ENCODE measurements at places on chromosomes 7 and 10.

GRCh38 chr7:12178317-12178716 lies 32.8 kb upstream of the TMEM106B start:
- DNase-seq: no peak

DNA sequence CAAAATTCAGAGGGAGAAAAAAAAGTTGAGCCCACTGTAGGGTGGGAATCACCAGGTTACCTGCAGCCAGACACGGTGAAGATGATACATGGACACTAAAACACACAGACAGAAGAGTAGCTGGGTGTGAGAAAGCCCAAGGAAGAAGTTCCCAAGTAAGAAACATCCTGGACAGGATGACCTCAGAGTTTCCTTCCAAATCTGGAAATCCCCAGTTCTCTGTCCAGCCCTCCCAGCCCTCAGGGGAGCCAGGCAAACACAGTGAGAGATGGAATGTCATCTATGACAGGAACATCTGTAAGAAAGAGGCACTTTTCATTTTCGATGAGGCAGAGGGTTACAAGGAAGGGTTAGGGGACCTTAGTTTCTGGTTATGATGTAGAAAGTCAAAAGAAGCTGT lies 125.1 kb upstream of the LYZL1 start:
- no peak for DNase-seq

DNA sequence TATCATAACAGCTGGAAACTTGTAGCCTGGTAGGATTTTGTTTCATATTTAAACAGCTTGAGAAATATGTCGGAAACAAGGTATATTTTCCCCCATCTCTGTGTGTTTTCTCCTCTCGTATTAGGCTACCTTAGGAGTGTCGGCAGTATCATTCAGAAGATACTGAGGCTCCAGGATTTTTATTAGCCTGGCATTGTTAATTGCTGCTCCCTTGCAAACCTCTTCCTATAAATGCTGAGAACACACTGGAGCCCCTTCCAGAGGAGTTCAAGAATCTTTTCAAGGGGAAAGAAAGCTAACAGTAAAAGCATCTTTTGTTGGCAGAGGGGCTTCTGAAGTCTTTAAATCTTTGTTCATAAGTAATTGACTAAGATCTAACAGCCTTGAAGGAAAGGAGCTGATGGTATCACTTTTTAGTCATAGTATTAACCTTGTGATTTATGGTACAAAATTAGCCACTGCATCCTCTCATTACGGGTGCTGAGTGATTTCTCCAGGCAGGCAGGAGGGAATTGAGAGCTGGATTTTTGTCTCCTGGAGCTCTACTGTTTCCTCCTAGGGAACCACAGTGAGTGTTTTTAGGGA lies 998.7 kb downstream of the LRMDA start:
- peak; percentile 53 for DNase-seq

DNA sequence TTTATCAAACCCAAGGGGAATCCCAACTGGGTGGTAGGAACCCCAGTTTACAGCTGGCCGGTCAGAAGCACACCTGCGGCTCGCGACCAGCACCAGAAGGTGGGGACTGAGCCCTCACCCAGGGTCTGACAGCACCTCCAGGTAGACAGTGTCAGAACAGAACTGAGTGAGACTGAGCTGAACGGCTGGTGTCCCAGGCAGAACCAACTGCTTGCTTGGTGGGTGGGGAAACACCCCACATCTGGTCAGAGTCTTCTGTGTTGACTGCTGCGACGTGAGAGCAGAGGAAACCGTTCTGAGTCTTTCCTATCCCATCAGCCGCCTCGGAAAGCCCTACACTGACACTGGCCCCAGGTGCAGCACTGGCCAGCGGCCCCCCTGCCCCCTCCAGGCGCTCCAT lies 160.7 kb downstream of the MAD1L1 start:
- DNase-seq: no peak

DNA sequence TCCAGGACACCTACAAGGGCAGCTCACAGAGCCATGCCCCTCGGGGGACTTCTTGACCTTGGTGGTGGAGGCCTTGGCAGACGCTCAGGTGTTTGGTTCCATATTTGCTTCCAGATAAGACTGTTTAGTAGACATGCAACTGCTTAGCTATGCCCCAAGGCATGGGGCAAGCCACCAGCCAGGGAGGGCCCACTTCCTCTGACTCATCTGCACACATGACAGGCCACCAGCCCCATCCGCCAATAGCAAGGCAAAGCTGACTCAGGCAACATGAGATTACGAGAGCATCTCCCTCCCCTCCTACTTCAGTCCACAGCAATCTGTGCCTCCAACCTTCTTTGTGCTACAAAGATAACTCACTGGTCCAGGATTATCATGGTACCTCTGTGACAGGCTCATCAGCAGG lies 54.9 kb downstream of the KCNMA1 start:
- DNase-seq: no peak

DNA sequence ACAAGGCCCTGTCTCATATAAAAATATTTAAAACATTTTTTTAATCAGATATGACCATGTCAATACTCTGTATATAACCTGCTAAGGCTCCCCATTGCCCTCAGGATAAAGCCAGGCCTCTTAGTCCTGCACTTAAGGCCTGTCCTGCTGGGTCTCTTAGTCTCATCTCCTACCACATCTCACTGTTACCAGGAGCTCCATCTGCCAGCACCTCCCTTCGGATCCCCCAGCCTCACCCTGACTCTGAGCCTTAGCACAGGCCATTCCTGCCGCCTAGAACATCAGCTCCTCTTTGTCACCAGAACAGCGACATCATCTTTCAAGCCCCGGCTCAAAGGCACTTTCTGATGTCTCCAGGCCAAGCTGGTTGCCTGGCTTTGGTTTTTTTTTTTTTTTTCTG lies 25.7 kb upstream of the GTF2IRD1 start:
- no peak for DNase-seq

DNA sequence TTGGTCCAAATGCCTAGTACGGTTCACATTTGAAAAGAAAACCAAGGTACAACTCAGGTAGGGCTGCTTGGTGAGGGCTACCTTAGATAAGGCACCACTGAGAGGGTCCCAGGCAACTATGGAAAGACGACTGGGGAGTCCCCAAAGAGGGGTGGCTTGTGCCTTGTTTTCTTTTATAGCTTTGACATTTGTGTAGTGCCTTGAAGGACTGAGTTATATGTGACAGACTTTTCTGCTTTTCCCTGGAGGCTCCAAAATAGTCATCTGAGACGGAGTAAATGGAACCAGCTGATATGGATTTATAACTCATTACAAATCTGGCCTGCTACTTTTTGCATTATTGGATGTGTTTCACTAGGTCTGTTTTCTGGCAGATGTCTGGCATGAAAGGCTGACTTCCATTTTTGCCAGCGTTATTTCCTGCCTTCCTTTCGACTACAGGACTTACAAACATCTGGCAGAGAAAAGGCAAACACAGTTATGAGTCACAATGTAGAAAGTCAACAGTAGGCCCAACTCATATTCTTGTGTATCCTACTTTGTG lies 88.2 kb upstream of the IMMP2L start:
- no peak for DNase-seq

GRCh38 chr10:67520924-67521520 lies 175.0 kb downstream of the CTNNA3 start:
- DNase-seq: peak; percentile 84

- no peak for DNase-seq
These were observed 291.1 kb downstream of the GLRX3 start for GRCh38 chr10:130427216-130427722.

DNA sequence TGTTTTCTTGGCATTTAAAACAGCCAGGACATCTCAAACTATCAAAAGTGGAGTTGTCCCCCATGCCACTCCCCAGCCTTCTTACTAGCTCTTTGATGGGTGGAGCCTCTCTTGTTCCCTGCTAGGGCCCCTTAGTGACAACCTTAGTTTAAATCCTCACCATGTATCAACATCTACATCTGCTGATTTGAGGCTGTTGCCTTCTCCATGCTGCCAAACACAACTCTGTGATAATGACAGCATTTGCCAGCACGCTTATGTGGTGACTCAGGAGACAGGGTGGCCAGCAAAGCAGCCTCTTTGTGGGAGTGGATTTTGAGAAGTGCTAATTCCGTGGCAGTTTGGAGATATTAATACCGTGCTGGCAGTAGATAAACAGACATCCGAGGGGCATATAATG lies 145.4 kb downstream of the LRRC4 start:
- peak; percentile 28 for DNase-seq

DNA sequence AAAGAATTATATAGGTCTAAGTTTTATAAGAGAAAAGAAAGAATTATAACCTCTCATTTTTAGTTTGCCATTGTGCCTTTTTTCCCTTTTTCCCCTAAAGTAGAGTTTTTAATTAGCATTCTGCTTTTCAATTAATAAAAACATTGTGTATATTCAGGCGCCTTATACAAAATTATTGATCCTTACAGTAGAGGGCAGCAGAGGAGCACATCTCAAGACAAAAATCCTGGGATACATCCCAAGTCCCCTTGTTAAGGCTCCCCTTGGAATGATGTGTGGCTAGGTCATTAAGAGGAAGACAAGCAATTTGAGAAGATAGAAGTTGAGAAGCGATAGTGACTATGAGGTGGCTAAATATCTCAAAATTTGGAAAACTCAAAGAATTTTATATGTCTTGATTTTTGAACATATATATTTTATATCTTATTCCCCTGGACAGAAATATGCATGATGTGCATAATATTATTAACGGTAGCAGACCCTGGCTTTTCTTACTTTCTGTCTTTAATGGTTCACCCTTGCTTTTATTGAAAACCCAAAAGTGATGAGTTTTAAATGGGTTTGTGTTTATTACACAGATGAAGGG lies 19.1 kb upstream of the TPK1 start:
- DNase-seq: peak; percentile 86

DNA sequence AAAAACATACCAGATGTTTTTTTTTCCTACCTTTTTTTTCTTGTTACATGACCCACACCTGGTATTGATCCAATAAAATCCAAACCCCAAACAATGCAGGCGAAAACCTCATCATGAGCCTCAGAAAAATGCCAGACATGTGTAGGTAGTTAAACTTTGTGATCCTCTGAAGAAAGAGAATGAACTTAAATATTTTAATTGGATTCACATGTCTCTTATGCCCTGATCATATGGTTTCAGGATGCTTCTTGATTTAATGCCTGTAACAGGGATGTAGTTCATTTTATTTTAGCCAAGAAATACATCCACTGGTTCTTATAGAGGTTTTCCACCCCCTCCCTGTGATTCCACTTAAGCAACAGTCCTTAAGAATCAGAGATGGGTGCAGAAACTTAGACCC lies 451.6 kb downstream of the TYW1 start:
- DNase-seq: no peak

DNA sequence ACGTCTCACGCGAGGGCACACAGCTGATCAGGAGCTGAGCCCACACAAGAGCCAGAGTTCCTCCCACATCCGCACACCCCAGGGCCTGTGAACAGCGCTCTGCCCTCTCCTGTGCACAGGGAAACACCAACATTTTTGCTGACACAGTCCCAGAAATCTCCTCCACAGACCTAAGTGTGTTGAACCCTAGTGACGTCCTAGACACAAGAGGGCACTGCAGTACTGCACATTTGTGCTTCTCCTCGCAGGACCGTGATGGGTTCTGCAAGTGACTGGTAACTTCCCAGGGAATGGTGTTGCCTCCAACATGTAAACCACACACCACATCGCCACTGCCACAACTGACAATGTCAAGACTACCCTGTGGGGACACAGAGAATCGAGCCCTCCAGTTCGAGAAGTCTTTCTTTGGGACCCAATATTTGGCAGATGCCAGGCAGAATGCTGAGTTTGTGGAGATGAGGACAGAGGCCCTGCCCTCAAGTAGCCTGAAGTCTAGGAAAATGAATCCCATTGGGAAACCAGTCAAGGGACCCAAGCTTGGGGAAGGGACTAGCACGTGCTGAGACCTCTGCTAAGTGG lies 170.3 kb downstream of the PAXIP1 start:
- DNase-seq: peak; percentile 57

DNA sequence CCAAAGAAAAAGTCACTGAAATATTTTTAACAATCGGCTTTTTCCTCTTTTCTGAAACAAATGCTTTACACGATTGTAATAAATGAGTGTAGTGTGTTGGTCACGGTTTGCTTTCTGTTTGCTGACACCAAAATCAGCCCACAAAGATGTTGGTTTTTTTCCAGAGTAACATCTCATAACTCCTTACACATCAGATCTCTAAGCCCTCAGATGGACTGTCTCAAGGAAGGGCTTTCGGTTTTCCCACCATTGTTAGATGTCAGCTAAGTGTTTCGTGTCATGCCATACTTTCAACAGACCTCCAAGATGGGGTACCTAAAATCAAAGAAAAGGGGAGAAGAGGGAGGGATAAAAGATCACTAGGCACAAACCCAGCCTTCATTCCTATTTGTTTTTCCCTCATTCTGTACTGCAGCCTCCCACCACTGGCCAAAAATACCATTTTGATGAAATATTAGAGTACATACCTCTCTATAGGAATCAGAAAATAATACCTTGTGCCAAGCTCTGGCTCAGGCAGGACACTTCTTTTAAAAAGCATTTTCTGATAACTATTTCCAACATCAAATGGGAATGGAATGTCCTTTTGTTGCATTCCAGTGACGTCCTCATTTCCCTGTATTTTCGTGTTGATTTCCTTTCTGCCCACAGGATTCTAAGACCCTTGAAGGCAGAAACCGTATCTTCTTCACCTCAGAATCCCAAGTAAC lies 159.1 kb downstream of the DGKI start:
- DNase-seq: no peak

GRCh38 chr7:158529181-158530096 lies 58.2 kb downstream of the PTPRN2 start:
- no peak for DNase-seq

DNA sequence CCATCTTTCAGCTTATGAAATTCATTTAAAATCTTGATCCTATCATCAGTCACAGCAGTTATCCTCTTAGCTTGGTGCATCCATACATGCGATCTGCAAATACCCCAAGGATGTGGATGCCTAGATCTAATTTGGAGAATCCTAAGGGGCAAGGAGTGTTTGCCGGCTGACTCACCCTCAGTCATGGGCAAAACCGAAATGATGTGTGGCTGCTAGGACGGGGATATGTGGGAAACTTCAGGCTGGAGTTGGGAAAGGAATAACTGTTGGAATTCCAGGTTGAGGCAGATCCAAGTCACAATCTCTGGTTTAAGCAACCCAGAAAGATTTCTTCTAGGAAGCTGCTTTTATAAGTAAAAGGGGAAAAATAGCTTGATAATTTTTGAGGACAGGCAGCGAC lies 19.7 kb upstream of the GOT1 start:
- no peak for DNase-seq

DNA sequence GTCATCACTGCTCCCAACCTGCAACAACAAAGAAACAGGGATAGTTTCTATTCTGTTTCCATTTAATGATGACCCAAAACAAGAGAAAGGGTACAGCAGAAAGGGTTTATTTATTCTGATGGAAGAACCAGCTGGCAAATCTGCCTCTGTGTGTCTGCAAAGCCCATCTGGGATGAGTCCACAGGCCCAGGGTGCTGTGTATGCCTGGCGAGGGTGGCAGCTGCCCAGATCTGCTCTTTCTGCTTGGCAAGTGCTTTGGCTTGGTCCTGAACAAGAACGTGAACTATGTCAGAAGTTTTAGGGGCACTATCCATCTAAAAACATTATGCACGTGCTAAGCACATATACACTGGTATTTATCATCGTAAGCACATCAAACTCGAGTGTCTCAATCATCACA lies 333.8 kb downstream of the CXCL12 start:
- no peak for DNase-seq

DNA sequence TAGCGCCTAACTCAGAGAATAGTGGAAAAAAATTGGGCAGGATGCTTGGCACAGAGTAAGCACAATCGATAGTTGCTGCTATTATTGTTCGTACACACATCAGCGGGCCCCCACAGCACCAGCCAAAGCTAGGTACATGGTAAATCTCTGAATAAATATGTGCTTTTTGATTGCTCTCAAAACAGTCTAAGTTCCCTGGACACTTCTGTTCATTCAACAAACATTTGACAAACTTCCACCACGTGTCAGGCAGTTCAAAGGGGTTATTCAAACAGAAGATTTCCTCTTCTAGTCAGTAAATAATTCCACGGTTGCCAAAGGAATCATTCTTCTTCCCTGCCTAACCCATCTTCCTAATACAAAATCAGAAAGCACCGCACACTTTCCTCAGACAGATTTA lies 150.8 kb downstream of the DGKI start:
- DNase-seq: no peak

All from brain (organoid and tissue), 16 donors.